Activated CD4-positive, alpha-beta memory T cell treated with anti-CD3 and anti-CD28 coated beads for 36 hours (primary cell): ENCODE measurements at places on chromosomes 13 and 19. TPM values are rescaled to one million over a fixed set of nuclear protein-coding genes. Genes with fewer than 3 reads are reported as not detected.
A peak's percentile ranks its signal among the peaks of the same experiment; 100 is the strongest.

DNA sequence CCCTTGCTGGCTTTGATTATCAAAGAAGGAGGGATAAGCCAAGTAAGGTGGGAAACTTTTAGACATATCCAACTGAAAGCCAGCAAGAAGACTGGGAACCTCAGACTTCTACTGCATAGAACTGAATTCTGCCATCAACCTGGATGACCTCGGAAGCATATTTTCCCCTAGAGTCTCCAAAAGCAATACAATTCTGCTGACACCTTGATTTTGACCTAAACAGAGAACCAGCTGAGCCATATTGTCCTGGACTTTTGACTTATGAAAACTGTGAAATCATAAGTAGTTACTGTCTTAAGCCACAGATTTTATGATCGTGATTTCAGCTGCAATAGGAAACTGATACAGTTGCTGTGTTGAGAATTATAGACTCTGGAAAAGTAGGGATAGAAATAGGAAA, 227.6 kb downstream of the PCDH20 start:
- DNase-seq: no peak

DNA sequence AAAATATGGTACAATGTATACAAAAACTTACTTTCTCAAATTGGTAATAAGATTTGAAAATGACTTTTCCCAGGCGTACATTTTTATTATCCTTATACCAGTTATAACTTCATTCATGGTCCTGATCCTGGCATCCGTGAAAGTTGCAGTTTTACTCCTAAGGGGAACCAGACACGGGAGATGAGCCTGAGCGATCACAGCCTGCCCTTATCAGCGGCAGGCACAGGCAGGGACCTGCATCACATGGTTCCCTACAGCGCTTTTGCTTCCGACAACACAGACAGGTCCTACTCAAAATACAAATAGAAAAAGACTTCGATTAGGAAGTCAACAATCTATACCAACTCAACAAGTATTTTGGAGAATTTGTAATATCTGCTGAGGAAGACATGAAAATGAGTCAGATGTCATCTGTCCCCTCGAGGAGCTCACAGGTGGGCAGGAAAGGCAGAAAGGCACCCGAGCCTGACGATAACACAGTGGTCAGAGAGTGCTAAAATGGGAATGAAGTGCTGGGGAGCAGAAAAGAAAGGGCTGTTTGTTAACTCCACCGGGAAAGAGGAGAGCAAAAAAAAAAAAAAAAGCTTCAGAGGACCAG, 93.4 kb downstream of the ABCC4 start:
- no peak for DNase-seq

Gene MYH14
- total RNA-seq: not detected

DNA sequence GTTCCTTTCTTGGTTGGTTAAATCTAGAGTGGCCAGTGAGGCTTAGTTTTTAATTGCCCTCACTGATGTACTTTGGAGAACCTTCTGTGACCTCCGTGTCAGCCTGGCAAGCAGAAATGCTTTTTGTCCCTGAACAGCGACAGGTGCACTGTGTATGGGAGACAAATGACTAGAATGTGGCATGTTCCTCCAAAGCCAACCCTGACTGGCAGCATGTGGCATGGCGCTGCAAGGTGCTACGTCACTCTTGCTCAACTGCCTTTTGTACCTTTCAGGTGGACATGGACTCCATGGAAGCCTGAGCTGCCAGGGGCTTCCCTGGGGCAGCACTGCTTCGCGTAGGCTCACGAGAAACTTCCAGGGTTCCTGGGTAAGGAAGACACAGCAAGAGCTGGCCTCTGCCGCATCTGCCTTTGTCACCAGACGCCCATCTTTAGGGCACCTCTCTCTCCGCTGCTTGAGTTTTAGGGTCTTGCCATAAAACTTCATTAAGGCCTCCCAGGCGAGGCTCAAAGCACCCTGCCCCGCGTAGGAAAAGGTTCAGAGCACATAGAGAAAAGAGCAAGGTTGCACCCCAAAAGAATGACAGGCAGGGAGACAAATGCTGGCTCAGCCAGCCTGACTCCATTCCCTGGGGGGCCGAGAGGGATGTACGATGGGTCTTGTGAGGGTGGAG, 167.1 kb upstream of the SOX1 start:
- DNase-seq: no peak

- DNase-seq: no peak
Measured at GRCh38 chr19:17393002-17393401, 994 bp downstream of the CCDC194 start.

Gene ATP12A
- 0.10 TPM for total RNA-seq

DNA sequence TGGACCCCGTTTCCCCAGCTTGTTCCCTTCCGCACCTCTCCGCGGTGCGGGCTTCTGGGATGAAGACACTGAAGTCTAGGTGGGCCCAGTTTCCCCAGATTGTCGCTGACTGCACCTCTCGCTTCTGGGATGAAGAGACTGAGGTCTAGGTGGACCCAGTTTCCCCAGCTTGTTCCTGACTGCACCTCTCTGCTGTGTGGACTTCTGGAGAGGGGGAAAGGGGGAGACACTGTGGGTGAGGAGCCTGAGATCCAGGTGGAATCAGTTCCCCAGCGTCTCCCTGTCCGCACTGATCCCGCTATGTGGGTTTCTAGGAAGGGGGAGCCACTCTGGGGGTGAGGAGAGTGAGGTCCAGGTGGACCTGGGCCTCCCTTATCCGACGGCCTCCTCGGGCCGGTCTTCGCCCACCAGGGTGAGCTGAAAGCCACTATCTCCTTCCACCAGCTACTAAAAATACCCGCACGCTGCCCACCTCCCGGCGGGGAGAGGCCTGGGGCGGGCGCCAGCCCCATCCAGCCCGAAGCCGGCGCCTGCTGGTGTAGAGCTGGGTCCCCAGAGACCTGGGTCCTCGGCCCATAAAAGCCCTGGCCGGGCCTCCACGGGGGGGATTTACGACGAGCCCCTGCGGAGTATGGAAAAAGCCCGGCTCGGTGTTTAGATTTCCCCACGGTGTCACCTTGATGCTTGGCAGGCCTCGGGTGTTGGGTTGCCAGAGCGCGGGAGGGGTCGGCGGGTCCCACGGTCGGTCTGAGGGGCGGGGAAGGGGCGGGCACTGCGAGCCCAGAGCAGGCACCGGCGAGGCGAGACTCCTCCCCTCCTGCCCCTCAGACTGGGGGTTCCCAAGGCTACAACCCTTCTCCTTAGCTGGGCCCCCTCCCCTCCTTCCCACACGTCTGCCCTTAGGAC, 10.6 kb downstream of the FUT6 start:
- peak; percentile 48 for DNase-seq

DNA sequence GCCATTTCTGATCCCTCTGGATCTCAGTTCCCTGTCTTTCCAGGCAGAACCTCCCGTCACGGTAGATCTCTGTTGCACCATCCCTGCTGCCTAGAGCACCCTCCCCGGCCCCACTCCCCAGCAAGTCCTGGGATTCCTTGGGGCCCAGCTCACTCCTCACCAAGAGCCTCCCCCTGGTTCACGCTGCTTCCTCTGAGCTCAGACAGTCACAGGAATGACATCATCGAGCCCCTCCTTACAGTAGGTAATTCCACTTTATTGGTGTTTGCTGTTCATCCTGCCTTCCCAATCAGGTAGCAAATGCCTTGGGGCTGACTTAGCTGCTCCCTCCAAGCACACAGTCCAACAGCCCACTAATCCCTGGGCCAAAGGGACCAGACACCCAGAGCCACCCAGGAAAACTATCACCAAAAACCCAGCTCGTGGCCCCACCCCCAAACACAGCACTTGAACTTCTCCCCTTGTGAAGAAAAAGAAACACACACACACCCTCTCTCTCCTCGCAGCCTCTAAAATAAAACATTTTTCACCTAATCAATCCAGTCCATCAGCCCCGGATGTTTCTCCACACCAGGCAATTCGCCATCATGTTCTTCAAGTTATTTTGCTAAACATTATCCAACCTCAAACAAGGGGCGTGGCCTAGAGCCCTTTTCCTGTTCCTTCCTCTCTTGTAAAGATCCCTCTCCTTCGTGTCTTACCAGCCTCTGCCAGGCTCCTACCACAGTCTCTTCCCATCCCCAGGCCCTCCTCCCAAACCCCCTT, 2.5 kb downstream of the NAPA start:
- DNase-seq: no peak

Gene SPACA4
- total RNA-seq: not detected

- no peak for DNase-seq
Measured at GRCh38 chr19:33679696-33680095, 57.9 kb downstream of the CHST8 start.

DNA sequence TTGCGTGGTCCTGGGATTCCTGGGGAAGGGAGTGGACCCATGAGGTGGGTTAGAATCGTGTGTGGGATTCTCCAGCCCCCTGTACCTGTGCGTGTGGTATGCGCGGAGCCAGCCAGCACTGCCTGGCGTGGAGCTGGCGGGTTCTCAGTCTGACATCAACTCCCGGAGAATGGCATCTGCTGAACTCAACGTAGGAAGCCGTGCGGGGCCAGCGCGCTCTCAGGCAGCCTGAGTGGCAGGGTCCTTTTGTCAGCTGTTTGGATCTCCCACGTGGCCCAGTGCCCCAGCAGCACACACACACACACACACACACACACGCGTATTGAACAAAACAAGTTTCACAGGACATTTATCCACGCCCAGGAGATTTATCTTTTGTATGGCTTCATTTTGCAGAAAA, 28.1 kb downstream of the ATP4B start:
- no peak for DNase-seq

GRCh38 chr13:95474992-95475391, 77.5 kb upstream of the CLDN10 start:
- no peak for DNase-seq

GRCh38 chr13:113029487-113030258, 60.7 kb downstream of the MCF2L start:
- peak; percentile 65 for DNase-seq

- DNase-seq: no peak
Measured at GRCh38 chr19:15519433-15519976, 11.2 kb downstream of the CYP4F22 start.

GRCh38 chr13:98254513-98254912, 77.4 kb upstream of the RNF113B start:
- DNase-seq: no peak

GRCh38 chr19:8097198-8097597, 44.6 kb downstream of the CCL25 start:
- no peak for DNase-seq

Gene GPC6
- total RNA-seq: not detected

- DNase-seq: no peak
Measured at GRCh38 chr13:102400675-102401145, 1.1 kb downstream of the FGF14 start.

Gene PPM1N
- 3.5 TPM for total RNA-seq

Gene ITGBL1
- total RNA-seq: not detected

DNA sequence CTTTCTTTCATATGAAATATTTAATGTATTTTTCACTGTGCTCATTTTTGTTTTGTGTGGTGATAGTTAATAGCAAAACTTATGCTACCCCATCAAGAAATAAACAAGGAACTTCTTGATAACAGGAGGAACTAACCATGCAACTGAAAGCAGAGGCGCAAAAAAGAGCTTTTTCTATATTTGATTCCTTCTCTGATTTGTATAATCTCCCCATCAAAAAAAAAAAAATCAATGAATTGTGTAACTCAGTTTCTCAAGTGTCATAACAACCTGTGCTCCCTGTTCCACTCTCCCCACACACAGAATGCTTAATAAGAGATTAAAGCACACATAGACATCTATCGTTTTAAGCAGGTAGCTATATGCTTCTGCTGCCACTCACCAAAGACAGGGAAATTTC, 67.3 kb upstream of the MED4 start:
- DNase-seq: no peak

Gene C1QTNF9B
- total RNA-seq: not detected

- DNase-seq: no peak
Measured at GRCh38 chr19:1046117-1046626, 6.3 kb downstream of the ABCA7 start.

Gene ZNF567
- 5.3 TPM for total RNA-seq

DNA sequence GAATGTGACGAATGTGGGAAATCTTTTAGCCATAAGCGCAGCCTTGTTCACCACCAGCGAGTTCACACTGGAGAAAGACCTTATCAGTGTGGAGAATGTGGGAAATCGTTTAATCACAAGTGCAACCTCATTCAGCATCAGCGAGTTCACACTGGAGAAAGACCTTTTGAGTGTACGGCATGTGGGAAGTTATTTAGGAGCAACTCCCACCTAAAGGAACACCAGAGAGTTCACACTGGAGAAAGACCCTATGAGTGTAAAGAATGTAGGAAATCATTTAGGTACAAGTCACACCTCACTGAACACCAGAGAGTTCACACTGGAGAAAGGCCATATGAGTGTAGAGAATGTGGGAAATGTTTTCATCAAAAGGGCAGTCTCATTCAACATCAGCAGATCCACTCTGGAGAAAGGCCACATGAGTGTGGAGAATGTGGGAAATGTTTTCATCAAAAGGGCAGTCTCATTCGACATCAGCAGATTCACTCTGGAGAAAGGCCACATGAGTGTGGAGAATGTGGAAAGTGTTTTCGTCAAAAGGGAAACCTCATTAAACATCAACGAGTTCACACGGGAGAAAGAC, 7.6 kb downstream of the ZNF776 start:
- no peak for DNase-seq

- DNase-seq: no peak
Measured at GRCh38 chr13:27971236-27971645, 2.1 kb upstream of the CDX2 start.

DNA sequence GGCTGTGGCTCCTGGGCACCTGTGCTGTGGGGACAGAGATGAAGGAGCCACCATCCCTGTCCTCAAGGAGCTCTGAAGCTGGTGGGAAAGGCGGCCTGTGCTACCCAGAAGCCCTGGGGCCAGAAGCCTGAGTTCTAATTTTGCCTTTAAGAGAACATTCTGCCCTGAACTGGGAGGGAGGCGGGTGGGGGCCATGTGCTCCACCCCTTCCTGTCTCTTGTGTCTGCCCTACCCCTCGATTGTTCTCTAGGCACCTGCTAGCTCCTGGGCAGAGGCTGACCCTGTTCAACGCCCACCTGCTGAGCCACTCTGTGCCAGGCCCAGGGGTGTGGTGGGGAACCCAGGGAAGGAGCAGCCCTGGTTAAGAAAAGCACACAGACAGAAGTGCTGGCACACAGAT, 5.9 kb downstream of the TRAPPC6A start:
- DNase-seq: peak; percentile 42

Gene FXYD1
- total RNA-seq: 2.3 TPM

DNA sequence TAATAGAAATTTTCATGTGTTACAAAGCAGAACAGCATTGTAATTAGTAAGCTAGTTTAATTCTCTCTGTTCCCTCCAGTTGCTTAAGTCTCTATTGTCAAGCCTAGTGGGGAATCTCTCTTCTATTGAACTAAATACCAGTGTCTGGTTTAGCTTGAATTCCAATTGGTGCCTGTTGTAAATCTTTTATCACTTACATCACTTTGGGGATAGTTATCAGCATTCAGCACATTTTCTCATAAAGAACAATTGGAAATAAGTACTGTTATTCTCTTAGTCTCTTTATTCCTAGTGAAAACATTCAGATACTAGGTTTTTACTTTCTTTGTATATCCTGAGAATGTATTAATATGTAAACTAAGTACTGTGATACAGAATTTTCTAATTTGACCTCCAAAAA, 25.2 kb downstream of the IPO5 start:
- no peak for DNase-seq
